ENCODE measurements at places on chromosomes 12 and 14.

- no peak for DNase-seq
Measured at GRCh38 chr14:23118506-23119362, at the start of gene CEBPE. Gene CEBPE, minus strand, starts transcription at chr14:23119255. Its CDS starts 164 bp downstream, at chr14:23119091.

DNA sequence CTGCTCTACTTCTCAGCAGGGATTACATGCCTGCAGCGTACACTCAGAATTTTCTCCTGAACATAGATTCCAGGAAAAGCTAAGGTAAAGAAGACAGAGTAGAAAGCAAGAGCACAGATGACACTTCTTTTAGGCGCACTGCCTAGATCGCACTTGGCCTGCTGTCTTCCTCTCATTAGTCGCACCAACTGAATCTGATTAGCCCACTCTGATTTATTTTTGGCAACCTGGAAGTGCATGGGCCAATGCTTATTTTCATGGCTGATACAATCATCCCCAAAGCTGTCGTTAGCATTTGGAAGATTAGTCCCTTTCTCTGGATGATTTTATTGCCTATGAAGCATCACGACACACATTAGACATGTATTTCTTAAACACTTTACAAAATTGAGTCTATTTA lies 152.5 kb downstream of the PTPRO start:
- DNase-seq, result no peak

- no peak for DNase-seq
Measured at GRCh38 chr12:32049956-32050355, 56.7 kb upstream of the BICD1 start.

GRCh38 chr14:76181546-76181945 lies 29.8 kb downstream of the GPATCH2L start:
- DNase-seq, result no peak

GRCh38 chr12:14364583-14365271 lies 755 bp upstream of the ATF7IP start:
- DNase-seq, result no peak

GRCh38 chr12:109722721-109723094 lies 9.1 kb downstream of the FAM222A start:
- no peak for DNase-seq

- no peak for DNase-seq
Measured at GRCh38 chr12:132154941-132155770, 10.9 kb downstream of the NOC4L start.

DNA sequence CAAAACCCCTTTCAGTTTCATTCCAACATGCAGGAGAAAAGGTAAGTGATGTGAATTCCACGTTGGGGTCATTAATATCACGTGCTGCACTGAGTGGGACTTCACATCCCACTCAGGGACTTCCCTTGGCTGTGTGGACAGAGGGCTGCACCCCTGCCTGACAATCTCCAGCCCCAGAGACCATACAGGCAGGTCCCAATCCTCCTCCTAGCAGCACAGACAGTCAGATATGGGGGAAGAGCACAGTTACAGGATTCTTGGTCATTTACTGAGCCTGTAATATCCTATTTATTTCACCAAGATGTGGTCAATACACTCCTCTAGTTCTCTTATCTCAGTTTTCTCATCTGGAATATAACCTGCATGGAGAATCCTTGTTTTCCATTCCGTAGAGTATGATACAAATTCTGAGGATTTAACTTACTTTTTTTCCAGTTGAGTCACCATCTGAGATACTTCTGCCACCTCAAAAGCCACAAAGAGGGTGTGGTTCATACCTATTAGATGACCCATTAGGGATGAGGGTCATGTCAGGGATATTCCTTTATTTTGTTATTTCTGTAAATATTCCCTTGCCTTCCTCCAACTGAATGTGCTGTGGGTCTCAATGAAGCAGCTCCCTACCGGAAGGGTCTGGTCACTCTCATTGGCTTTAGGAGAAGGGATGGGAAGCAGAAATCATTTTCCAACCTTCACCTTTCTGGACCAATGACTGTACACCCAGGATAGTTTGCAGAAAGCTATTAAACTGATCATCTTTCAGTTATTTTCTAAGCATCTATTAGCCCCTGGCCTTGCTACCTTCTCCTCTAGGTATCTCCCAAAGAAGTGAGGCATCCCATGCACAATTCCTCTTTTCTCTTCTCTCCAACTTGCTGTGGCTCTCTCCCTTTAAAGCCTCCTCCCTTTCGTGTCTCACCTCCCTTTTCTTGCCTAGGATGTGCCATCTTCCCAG lies 43.0 kb upstream of the NTF3 start:
- no peak for DNase-seq

GRCh38 chr12:78167510-78167909 lies 336.8 kb downstream of the NAV3 start:
- DNase-seq, result no peak

DNA sequence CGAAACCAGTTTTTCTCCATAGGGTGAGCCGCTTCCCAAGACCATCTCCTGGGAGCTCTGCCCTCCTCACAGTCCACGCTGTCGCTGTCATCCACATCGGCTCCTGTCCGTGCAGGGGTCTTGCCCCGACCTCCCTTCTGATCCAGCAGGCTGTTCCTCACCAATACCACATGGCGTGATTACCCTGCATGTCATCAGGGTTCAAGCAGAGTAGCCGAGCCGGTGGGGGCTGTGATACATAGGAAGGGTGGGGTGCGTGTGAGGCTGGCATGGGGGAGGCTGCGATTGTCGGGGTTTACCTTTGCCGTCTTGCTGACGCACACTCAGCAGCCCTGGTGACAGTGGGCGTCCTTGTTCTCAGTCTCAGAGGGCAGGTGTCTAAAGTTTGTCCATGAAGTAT lies 17.0 kb downstream of the TEDC1 start:
- DNase-seq, result no peak

GRCh38 chr14:25929881-25930615 lies 667.8 kb downstream of the NOVA1 start:
- no peak for DNase-seq

Measured in CD8-positive, alpha-beta memory T cell (primary cell).